Activated CD4-positive, alpha-beta T cell treated with anti-CD3 and anti-CD28 coated beads, Interleukin-2, amount 10 ng/mL, durations not matched to agents 24 days and 14 days (primary cell): ENCODE measurements at places on chromosomes 16 and 17. TPM values are rescaled to one million over a fixed set of nuclear protein-coding genes. Genes with fewer than 3 reads are reported as not detected.
A peak's percentile ranks its signal among the peaks of the same experiment; 100 is the strongest.

- H3K4me3 ChIP-seq = no peak overlapping the region
- H3K27ac ChIP-seq = no peak overlapping the region
- no peaks in the 10 kb centered on the region for H3K4me1 ChIP-seq
- no peaks in the 10 kb centered on the region for H3K27me3 ChIP-seq
- H3K36me3 ChIP-seq = no peaks in the 10 kb centered on the region
Observed at GRCh38 chr16:85395207-85395912, 217.8 kb upstream of the GSE1 start.

DNA sequence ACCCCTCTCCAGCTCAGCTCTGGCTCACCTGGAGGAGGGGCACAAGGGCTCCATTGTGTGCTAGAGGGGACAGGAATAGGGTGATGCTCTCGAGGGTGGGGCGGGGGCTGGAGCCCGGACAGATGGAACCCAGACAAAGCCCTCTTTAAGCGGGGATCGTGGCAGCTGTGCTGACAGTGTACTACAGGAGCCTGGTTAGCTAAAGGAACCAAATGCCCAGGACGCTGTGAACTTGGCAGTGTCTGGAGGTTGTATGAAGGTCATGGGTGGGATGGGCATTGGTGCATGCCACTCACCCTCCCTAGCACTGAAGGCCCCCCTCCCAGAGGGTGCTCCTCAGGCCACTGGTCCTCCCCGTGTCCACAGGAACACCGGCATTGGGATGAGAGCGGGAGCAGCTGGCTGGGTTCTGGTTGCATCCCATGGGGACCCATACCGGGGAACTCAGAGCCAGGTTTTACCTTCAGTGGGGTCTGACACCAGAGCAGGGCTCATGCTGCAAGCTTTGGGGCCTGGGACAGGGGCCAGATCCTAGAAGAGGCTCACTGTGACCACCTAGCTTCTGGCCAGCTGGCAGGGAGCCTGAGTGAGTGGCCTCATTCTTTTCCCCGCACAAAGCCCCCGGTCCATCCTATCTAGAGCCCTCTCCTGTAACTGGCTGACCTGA, 11.9 kb downstream of the KIF19 start:
- H3K27me3 ChIP-seq = peaks cover 5% of the 10 kb centered on the region
- H3K27ac ChIP-seq = no peak overlapping the region
- H3K4me3 ChIP-seq = no peak overlapping the region
- no peak for DNase-seq
- H3K36me3 ChIP-seq = no peaks in the 10 kb centered on the region

- H3K27me3 ChIP-seq = peaks cover 24% of the 10 kb centered on the region
- H3K4me1 ChIP-seq = no peaks in the 10 kb centered on the region
- no peaks in the 10 kb centered on the region for H3K36me3 ChIP-seq
- H3K27ac ChIP-seq = no peak overlapping the region
- no peak for DNase-seq
Observed at GRCh38 chr17:27265333-27265732, 28.6 kb upstream of the WSB1 start.

RNF222 gene
- not detected in 2 replicates for total RNA-seq

DNA sequence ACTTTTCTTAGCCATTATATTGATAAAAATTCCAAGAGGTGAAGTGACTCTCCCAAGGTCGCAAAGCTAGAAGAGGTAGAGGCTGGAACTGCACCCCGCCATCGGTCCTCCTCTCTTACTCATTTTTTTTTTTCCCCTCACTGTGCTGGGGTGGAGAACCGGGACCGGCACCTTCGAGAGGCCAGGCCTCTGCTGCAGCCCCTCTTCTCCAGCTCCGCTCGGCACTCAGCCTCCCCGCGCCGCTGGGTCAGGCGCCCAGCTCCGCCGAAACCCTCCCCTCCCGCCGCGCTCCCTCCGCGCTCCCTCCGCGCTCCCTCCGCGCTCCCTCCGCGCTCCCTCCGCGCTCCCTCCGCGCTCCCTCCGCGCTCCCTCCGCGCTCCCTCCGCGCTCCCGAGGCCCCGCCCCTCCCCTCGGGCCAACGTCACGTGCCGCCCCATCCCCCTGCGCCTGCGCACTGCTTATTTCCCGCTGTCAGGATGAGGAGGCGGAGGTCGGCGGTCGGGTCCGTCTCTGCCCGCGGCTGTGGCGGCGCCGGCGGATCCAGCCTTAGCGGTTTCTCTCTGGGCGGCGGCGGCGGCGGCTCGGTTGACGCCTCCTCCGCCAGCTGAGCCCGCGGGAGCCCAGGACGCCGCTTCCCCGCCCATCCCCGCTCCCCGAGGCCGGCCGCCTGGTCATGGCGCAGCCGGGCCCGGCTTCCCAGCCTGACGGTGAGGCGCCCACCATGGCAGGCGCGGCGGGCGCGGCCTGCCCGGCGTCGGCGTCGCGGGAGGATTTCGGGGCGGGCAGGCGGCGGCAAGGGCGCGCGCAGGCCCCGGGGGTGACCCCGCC, at the start of gene RABEP1:
RABEP1 (plus strand) TSS at position 471 of the 828 bp plus-strand sequence; CDS start at position 674, 203 bp downstream.
- peak within 1 kb of the TSS; percentile 94 for H3K27ac ChIP-seq
- DNase-seq = peak; percentile 98

DNA sequence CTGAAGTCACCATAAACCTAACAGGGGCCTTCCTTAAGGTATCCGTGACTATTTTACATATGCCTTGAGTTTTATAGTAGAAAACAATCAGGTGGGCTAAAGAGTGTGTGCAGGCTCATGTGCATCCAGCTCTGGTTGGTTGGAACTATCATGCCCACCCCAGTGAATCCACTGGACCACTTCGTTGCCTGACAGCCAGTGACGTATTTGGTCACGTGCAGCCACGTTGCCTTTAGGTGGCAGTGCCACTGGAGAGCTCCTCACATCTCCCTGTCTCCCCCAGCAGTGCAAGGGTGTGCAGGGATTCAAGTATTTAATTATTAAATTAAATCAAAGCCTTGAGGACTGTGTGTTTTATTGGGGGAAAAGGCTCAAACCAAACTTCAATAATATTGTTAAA, 42.1 kb upstream of the DNAH17 start:
- no peak overlapping the region for H3K4me3 ChIP-seq
- peaks cover 1% of the 10 kb centered on the region for H3K27me3 ChIP-seq
- H3K36me3 ChIP-seq = no peaks in the 10 kb centered on the region
- H3K4me1 ChIP-seq = no peaks in the 10 kb centered on the region
- H3K27ac ChIP-seq = no peak overlapping the region

CCL8 gene
- not detected in 2 replicates for total RNA-seq

PERCC1 gene
- total RNA-seq = not detected in 2 replicates

DNA sequence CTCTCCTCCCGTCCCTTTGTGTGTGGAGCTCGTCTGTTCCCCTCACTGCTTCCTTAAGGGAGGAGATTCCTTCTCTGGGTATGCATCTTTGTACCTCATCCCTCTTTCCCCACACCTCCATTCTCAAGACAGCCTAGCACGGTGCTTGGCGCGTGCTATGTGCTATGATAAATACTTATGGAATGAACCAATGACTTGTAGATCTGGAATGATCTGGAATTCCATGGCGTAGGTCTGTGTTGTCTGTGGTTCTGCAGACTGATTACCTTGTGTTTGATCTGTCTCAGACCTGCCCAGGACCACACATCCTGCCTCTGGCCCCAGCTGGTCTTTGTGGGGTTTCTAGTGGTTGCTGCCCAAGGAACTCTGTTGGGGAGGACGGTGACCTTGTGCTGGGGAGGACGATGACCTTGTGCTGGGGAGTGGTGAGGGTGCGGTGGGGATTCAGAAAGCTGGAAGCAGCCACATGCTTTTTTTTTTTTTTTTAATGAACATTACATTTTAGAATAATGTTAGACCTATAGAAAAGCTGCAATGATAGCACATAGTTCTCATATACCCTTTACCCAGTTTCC, 33.5 kb upstream of the ETV4 start:
- H3K4me3 ChIP-seq = no peak overlapping the region
- no peaks in the 10 kb centered on the region for H3K36me3 ChIP-seq
- peaks cover 21% of the 10 kb centered on the region for H3K4me1 ChIP-seq
- DNase-seq = no peak

DNA sequence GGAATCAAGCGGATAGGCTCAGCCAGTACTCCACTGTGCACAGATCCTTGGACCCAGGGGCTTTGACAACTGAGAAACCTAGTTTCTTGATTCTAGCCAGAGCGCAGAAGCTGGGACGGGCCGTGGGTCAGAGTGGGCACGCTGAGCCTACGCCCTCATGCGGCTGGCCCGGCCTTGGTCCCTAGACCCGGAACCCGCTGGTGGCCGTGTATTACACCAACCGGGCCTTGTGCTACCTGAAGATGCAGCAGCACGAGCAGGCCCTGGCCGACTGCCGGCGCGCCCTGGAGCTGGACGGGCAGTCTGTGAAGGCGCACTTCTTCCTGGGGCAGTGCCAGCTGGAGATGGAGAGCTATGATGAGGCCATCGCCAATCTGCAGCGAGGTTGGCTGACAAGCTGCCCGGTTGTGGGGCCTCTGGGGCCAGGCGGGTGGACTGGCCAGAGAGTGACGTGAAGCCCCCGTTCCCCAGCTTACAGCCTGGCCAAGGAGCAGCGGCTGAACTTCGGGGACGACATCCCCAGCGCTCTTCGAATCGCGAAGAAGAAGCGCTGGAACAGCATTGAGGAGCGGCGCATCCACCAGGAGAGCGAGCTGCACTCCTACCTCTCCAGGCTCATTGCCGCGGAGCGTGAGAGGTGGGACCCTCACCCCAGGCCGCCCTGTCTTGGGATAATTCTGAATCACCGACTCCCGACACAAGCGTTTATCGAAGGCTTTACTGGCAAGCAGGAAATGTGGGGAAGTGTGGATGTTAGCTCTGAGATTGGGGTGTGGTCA, 946 bp downstream of the STUB1 start:
- peaks cover 24% of the 10 kb centered on the region for H3K36me3 ChIP-seq
- H3K27ac ChIP-seq = peak overlapping the region; percentile 56
- peaks cover 14% of the 10 kb centered on the region for H3K4me1 ChIP-seq

- no peaks in the 10 kb centered on the region for H3K27me3 ChIP-seq
- H3K36me3 ChIP-seq = peaks cover 6% of the 10 kb centered on the region
- no peak overlapping the region for H3K4me3 ChIP-seq
- peak; percentile 90 for DNase-seq
- H3K27ac ChIP-seq = peak overlapping the region; percentile 29
- peaks cover 6% of the 10 kb centered on the region for H3K4me1 ChIP-seq
Observed at GRCh38 chr16:70395345-70395901, 43.5 kb downstream of the ST3GAL2 start.

IKZF3 gene
- total RNA-seq = 14.7 and 15.9 TPM in 2 replicates

INO80E gene
- 129 and 133 TPM in 2 replicates for total RNA-seq

GRCh38 chr17:17723354-17724261, 42.4 kb downstream of the RAI1 start:
- peaks cover 15% of the 10 kb centered on the region for H3K36me3 ChIP-seq
- peaks cover 31% of the 10 kb centered on the region for H3K4me1 ChIP-seq
- peaks cover 35% of the 10 kb centered on the region for H3K27me3 ChIP-seq
- no peak overlapping the region for H3K27ac ChIP-seq

DNA sequence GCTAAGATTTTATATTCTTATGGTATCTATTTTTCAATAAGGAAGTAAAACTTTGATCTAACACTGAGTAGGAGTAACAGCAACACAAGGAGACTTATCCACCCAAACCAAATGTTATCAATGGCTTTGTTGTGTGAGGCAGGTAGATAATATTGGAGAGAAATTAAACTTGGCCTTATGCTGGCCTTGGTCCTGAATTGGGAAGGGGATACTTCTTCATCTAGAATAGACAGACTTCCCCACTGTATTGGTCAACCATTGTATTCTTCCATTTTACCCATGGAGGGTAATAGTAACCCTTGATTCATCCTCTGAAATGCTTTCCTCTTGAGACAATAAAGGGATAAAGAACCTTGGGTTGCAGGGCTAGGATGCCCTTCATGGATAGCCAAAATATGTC, 76.3 kb upstream of the ANKFN1 start:
- no peaks in the 10 kb centered on the region for H3K4me1 ChIP-seq
- H3K27me3 ChIP-seq = no peaks in the 10 kb centered on the region
- H3K36me3 ChIP-seq = no peaks in the 10 kb centered on the region

GRCh38 chr16:86505185-86505898, 5.0 kb upstream of the FOXF1 start:
- H3K36me3 ChIP-seq = peaks cover 2% of the 10 kb centered on the region
- DNase-seq = no peak
- peaks cover 76% of the 10 kb centered on the region for H3K27me3 ChIP-seq
- H3K4me1 ChIP-seq = peaks cover 17% of the 10 kb centered on the region
- H3K27ac ChIP-seq = no peak overlapping the region

DNA sequence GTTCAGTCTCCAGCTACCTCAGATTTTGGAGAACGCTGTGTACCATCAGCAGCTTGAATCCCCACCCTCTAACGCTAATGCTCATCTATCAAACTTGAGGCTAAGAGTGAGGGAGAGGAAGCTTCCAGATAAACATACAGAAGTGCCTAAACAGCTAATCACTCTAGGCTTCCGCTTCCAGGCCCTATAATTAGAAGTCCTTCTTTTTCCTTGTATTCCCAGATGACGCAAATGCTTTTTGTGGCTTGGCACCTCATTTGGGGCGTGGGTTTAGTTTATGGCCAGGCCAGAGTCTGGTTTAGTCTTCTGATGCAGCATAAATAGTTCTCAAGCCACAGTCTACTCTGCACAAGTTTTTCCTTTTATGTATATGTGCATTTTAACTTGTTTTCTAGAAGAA, 263.4 kb downstream of the BCAS3 start:
- DNase-seq = no peak
- no peak overlapping the region for H3K27ac ChIP-seq
- no peak overlapping the region for H3K4me3 ChIP-seq
- no peaks in the 10 kb centered on the region for H3K36me3 ChIP-seq
